ENCODE measurements at places on chromosomes 13 and 19.

DNA sequence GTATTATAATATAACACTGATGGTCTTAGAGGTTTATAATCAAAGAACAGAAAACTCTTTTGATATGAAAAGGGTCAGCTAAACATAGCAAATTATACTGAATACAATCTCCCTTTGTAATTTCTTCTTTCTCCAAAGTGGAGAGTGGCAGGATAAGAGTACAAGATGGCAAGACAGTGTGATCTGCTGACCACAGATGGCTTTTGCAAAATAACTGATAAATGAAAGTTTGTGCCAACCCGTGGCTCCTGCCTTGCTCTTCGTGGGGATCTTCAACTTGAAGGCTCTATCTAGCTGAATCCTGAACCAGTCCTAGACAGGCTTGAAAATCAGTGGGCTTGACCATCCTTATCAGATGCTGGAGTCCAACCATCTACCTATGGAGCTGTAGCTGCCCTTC lies 185.7 kb downstream of the VWA8 start:
- peak; percentile 56 for DNase-seq

DNA sequence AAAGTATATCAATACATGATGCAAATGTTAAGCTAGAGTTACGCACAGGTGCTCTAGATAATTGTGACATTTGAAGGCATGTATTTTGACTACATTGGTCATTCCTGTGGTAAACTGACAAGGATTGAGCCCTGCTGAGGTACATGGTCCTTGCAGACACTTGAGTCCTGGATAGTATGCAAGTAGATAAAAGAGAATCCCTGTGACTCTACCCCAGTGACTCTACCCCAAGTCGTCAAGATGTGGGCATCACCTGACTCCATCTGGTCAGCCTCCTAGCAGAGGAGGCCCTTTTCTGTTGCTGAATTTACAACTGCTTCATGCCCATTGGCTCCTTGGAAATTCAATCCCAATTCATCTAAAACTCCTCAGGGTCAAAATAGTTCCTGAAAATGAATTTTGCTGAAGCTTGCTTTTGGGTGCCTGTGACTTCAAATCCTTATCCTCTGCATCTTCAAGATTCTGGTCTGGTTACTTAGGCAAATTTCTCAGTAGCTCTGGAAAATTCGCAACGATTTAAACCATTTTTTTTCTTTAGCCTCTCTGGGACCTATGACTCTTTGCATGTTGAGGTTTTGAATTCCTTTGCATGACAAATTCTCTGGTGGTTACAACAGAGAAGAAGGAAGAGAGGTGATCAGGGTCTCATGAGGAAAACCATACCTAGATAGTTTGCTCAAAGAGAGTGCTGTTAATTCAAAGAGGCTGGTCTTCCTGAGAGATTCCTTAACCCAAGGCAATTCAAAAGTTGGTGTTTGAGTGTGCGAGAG lies 422.1 kb downstream of the FGF9 start:
- DNase-seq = no peak

DNA sequence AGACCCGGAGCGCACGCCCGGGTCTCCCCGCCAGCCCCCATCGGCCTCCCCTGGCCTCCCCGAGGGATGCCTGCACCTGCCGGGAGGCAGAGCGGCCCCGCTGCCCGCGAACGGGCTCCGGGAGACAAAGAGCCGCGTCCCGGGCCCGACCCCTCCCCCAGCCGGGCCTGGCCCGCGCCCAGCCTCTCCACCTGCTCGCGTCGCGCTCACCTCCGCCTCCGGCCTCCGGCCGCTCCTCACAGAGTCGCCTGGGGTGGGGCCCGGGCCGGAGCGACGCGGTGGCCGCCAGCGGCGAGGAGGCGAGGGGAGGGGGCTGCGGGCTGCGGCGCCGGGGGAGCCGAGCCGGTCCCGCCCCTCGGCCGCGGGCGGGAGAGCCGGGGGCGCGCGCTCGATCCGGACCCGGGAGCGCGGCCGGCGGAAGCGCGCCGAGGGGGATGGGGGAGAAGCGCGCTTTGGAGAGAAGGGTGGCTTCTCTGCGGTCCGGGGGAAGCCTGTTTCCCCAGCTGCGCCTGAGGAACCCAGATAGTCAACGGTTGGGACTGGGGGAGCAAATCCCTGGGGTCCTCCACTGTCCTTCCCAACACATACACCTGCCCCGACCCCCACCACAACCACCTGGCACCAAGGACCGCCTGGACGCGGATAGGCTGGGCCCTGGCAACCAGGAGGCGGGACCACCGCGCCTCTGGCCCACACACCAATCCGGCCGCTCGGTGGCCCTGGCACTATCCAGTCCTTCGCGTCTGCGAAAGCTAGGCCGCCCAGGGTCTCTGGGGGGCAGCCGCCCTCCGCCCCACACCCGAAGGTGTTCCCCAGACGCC lies at the start of gene PRR36:
Gene PRR36 (minus strand): TSS at position 315 of the 821 bp plus-strand sequence. CDS start 701 bp downstream, outside the sequence.
- no peak for DNase-seq

GRCh38 chr13:31518645-31519044 lies 220.7 kb upstream of the RXFP2 start:
- peak; percentile 9 for DNase-seq

DNA sequence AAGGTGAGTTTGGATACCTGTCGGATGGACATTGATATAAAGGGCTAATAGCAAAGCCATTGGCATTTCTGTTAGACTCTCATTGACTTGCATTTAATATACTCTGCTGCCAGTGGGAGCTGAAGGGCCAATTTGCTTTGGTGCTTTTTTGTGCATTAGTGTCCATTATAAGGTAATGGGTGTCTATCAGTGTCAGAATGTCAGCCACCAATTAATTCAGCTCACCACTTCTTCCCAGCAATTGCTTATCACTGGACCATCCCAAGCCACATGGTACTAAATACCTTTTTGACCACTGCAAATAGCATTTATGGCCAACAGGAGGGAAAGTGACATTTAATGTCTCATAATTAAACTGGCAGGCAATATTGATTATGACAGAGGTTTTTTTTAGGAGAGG lies 317.8 kb downstream of the TEX29 start:
- DNase-seq = no peak

GRCh38 chr13:109719962-109720646 lies 66.3 kb downstream of the IRS2 start:
- DNase-seq = no peak

GRCh38 chr13:94479616-94480015 lies at the start of gene DCT:
DCT (minus strand) TSS chr13:94479682; CDS start chr13:94479255, 427 bp downstream.
- DNase-seq = peak; percentile 100

DNA sequence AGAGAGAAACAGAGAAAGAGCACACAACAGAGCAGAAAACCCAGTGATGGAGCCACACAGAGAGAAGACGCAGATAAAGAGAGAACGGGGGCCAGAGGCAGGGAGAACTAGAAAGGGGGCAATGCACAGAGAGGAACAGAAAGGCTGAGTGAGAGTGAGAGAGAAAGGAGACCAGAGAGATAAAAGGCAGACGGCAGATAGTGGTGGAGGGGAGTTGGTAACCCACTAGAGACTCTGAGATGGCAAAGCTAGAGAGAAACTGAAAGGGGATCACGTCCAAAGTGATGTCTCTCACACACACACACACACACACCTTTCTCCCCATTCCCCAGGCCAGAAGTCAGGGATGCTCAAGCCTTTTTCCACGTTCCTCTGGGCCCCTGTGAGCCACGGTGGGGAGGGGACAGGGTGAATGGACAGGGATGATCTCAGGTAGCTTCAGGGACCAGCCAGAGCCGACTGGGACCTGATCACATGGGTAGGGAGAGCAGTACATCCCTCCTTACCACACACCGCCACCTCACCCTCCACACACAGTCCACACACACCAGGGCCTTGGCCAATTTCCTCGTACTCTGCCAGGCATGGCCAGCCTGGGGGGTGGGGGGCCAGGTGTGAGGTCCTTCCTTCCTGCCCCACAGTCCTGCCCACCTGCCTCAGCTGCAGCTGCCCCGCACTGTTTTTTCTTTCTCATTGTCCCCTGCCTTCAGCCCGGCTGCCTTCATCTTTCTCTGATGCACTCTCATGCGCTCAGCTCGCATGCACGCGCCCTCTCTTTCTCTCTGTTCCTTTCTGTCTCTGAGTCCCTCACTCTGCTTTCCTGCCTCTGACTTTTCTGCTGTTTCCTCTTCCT lies 22.5 kb upstream of the POU2F2 start:
- no peak for DNase-seq

- DNase-seq = peak; percentile 70
These were observed 384.3 kb downstream of the EFNB2 start for GRCh38 chr13:106151056-106151699.

DNA sequence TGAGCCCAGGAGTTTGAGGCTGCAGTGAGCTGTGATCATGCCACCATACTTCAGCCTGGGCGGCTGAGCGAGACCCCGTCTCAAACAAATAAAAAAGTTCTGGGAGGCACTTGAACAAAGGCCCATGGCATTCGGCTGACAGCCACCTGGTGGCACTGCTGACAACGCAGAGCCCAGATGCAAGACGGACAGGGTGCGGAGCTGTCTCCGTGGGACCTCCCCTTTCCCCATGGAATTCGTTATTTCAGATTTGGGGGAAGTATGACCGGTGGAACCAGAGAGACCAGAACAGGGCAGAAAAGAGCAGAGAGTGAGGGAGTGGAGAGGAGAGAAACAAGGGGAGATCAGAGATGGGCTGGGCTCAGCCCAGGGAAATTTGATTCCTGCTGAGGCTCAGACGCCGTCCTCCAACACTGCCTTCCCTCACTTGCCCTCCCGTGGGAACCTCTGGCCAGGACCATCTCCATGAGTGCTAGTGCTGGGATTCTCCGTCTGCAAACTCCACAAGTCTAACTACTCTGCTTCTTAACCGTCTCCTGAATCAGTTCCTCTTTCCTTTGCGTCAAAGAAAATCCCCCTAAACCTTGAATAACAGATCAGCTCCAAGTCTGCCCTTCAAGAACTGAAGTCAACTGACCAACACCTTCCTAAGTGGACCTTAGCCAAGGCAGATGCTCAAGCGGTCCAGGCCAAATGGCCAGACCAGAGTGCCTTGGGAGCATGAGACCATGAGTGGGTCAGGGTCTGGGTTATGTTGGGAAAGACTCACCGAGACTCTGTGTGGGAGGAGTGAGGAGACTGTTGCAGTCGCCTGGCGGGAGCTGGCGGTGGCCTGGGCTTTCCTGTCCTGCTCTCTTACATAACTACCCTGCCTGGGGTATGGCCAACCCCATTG lies 11.9 kb upstream of the ATF5 start:
- no peak for DNase-seq

GRCh38 chr13:36839281-36839680 lies 20.3 kb downstream of the RFXAP start:
- DNase-seq = peak; percentile 37

DNA sequence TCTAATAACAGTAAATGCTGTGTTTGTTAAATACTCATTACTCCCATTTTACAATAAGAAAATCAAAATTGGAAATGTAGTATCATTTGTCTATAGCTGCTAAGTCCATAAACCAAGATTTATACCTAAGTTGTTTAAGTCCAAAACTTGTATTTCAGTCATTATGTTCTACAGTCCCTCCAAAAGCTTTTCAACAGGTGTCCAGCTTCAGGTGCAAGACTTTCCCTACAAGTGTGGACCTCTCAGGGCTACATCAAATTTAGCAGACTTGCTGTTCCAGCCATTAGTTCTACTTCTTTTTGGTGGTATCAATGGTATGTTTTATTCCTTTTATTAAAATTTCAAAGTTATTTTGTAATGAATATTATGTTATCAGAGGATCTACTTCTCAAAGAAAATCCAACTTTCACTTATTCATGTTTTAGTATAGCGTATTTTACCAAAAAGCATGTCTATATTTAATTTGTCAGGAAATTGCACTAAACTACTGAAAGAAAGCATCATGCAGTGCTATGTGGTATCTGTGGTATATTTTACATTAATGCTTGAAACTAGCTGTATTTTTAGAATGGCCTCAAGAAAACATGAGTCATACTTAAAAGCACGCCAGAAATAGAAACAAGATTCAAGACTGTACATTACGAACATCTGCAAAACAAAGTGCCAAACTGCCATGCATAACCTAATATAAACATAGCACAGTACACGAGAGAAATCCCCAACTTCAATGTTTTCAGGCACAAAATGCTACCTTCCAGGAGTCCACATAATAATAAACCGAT lies 44.5 kb downstream of the VWA8 start:
- DNase-seq = peak; percentile 82

DNA sequence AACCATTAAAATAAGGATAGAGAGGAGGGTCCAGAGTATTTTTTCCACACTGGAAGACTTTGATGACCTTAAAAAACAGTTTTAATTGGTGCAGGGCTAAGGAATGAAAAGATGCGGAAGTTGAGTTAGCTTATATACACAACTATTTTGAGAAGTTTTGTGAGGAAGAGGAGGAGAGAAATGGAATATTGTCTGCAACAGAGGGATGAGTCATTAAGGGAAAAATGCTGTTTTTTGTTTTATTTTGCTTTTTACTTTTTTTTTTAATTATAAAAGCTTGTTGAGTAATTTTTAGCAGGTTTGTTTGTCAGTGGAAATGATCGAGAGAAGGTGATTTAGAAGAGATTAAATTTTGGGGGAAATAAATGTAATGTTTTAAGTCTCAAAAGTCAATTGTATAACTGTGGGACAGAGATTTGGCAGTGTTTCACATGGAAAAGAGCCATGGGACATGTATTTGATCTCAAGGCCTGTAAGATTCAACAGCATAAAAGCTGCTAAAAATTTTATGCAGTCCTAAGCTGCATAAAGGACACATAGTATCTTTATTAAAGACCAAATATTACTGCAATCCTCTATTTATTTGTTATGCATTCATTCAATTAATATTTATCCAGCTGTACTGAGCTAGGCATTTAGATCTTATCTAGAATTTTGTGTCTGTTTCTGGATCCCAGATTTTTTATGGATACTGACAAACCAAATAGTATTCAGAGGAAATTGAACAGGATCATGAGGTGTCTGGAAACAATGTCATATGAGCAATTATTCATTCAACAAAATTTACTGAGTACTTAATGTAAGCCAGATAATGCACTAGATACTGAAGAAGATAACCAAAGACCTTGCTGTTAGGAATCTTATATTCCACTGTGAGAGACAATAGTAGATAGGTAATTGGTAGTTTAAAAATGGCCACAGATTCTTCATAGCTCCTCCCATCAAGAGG lies 72.7 kb downstream of the DNAJC15 start:
- DNase-seq = no peak

- no peak for DNase-seq
These were observed 385.8 kb downstream of the ITGBL1 start for GRCh38 chr13:101838323-101838722.

- DNase-seq = no peak
These were observed 24.4 kb downstream of the CERS1 start for GRCh38 chr19:18871543-18871942.

- no peak for DNase-seq
These were observed 8.6 kb upstream of the BCAT2 start for GRCh38 chr19:48819366-48819816.

GRCh38 chr19:18091217-18091608 lies 4.5 kb upstream of the IL12RB1 start:
- no peak for DNase-seq

GRCh38 chr13:30726192-30726591 lies 9.2 kb upstream of the ALOX5AP start:
- no peak for DNase-seq

DNA sequence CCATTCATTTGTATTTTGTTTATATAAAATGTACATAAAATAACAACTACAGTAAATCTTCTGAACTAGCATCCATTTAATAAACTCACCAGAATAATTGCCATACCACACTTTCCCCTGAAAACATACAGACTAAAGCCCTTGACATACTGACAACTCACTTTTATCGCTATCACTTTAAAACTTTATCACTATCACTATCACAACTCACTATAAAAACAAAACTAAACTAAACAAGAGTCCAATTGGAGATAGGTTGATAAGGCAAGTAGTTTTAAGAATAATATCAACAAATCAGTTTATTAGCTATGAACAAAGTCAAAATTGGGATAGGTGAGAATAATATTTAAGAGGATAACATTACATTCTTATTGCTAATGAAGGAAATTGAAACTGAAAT lies 108.9 kb downstream of the SLITRK6 start:
- DNase-seq = no peak

- DNase-seq = no peak
These were observed 145.1 kb downstream of the EFNB2 start for GRCh38 chr13:106390367-106390766.
